Fibroblast of skin of left biceps (primary cell): ENCODE measurements at places on chromosomes 16 and 17.

DNA sequence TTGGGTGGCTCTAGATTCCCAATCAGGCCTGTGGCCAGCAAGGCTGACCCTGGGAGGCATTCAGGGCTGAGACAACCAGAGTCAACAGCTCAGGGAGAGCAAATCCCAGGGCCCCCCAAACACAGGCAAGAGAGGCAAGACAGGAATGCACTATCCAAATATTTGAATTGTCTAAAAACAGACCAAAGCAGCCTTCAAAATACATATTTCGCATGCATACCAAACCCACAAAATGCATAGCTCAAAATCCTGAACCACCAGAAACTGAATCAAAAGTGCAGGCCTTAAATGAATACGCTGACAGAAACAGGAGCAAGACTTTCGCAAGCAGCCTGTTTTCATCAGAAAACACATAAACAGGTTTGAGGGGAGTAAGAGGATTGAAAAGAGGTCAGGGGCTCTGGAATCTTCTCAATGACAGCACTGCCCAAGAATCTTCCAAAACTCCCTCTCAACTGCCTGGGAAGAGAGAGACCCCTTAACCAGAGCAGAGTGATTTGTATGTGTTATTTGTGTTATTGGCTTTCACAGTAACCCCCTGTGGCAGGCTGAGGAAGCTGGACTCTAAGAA, 213.6 kb upstream of the CDH5 start:
- DNase-seq = peak; percentile 98

GRCh38 chr16:56930486-56931270, 1.3 kb upstream of the HERPUD1 start:
- no peak for DNase-seq

DNA sequence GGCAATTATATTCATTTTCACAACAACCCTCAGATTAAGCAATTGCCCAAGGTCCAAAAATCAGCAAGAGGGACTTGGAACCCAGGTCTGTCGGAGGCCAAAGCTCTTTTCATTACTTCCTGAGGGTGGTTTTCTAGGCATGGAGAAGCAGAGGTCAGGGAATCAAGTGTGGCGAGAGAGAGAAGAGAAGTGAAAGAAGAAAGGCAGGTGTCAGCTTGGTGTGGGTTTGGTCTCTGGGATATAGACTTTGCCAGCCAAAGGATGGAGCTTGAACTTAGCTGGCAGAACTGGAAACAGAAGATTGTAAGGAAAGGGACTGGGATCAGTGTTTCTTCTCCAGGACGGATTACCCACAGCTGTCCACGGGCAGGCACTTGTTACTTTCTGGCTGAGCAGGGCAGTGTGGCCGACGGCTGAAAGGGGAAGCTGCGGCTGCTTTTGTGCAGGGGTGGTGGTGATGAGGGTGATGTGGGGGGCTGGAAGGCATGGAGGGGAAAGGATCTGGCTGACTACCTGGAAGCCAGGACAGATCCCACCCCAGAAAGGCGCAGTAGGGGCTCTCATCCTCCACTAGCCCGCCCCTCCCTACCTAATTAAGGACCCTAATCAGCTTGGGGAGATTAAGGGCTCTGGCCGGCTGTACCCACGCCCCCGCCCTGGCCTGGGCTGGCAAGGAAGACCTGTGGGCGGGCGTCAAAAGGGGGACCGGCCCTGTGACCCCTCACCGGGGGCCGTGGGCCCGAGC, at the start of gene GUCY2D:
GUCY2D (plus strand) TSS at position 640 of the 745 bp plus-strand sequence. CDS start 433 bp downstream, outside the sequence.
- no peak for DNase-seq

DNA sequence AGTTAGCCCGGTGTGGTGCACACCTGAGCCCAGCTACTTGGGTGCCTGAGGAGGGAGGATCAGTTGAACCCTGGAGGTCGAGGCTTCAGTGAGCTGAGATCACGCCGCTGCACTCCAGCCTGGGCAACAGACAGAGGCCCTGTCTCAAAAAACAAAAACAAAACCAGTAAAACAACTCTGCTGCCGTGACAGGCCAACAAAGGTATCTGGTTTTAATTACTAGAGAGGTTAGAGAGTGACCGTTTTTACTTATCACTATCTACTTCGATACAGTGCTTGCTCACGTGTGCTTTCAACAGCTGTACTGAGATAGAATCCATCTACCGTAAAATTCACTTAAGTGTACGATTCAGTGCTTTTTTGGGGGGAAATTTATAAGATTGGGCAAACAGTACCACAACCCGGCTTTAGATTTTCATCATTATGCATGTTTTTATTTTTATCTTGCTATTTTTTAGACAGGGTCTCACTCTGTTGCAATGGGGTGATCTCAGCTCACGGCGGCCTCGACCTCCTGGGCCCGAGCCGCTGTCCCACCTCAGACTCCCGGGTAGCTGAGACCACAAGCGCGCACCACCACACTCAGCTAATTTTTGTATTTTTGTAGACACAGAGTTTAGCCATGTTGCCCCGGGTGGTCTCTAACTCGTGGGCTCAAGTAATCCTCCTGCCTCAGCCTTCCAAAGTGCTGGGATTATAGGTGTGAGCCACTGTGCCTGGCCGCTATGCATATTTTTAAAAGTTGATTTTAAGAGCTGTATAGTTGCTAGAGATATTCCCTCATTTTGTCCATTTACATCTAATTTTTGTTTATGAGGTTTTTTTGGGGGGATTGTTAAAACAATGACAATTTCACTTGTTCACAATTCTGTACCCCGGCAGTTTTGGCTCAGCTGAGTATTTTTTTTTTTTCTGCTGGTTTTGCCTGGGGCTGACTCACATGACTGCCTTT, 30.9 kb downstream of the SERPINF1 start:
- no peak for DNase-seq

DNA sequence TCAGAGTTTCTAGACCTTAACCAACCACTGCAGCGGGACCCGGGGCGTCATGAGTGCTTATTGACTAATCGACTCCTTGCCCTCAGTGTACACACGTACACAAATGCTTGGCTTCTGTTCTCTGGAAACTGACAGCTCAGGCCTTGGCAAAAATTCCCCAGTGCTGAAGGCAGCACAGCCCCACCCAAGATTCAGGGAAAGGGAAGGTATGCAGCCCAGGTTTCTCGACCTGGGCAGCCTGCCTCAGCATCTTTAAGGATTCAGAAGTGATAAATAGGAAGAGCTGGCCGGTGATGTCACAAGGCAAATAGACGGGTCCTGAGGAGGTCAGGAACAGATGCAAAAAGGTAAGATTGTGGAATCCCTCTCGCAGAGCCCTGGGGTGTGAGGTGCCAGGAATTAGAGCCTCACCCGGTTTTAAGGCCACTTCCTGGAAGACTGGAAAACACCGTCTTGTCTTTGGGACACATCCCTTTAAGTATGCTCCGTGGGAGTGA, 9.0 kb upstream of the CDH3 start:
- no peak for DNase-seq

DNA sequence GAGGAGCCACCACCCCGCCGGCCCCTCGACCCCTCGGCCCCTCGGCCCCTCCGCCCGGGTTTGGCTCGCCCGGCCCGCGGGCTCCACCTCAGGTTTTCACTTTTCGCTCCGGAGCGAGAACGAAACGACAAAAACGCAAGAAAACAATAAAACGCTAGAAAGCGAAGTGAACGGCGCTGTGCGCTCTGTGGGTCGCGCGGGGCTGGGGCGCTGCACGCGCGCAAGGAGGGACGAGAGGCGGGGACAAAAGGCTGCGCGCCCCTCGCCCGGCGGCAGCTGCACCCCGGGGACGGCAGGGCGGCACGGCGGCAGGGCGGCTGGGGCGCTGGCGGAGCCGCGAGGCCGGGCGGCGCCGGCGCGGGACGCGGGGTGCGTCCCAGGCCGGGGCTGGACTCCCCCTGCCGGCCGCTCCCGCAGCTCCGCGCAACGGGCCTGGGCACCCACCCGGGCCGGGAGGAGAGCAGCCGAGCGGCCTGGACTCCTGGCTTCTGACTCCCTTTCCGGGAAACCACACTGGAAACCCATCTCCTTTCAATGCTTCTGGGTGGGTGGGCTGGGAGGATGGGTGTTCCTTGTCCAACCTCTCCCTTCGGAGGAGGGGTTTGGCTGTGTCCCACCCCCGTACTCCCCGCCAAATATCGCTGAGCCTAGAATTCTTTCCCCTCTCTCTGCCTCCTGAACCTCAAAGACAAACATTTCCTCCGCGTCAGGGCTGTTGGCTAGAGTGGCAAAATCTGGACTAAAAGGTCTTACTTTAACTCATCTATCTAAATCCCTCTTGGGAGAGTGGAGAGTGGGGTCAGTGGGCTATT, 9.9 kb downstream of the TBX2 start:
- no peak for DNase-seq

DNA sequence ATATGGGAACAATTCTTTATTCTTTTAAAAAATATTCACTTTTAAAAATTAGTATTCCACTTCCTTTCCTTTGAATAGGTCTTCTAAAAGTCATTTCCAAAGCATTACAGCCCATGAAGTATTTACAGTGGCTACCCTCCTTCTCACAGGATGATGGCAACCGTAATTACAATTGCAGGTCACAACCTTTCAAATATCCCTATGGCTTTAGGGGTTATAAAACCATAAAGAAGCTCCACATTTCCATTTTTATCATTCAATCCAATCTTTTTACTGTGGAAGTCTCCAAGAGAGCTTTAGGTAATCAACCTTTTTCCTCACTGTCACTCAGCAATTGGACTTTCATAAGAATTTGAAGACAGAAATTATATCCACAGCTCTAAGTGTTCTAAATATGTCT, 488.9 kb upstream of the CA10 start:
- DNase-seq = no peak
